ENCODE measurements at places on chromosomes 12 and 14.
A peak's percentile ranks its signal among the peaks of the same experiment; 100 is the strongest.

GRCh38 chr14:61479746-61480502 lies 158.5 kb downstream of the PRKCH start:
- DNase-seq, result no peak

GRCh38 chr12:124841558-124841945 lies 22.1 kb downstream of the SCARB1 start:
- no peak for DNase-seq

GRCh38 chr12:101050631-101051030 lies 159.4 kb downstream of the SLC5A8 start:
- DNase-seq, result no peak

DNA sequence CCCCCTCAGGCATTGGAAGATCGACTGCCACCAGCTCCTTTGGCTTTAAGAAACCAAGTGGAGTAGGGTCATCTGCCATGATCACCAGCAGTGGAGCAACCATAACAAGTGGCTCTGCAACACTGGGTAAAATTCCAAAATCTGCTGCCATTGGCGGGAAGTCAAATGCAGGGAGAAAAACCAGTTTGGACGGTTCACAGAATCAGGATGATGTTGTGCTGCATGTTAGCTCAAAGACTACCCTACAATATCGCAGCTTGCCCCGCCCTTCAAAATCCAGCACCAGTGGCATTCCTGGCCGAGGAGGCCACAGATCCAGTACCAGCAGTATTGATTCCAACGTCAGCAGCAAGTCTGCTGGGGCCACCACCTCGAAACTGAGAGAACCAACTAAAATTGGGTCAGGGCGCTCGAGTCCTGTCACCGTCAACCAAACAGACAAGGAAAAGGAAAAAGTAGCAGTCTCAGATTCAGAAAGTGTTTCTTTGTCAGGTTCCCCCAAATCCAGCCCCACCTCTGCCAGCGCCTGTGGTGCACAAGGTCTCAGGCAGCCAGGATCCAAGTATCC lies 288.7 kb downstream of the NAV3 start:
- no peak for DNase-seq

DNA sequence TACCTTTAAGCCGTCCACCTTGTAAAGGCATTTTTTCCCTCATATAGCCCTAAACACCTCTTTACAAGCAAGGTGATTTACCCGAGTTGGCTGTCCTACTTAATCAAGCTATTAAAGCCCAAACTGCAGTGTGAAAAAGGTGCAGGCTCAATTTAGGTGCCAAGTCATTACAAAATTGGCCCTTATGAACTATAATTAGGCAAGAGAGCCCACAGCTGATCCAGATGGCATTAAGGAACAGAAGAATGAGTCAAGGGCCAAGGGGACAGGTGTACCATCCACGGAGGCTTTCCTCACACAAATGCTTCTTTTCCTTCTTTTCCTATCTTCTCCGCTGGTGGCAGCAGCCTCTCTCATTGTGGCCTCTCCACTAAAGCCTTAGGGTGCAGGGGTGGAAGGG lies 90.5 kb downstream of the TTC8 start:
- DNase-seq, result no peak

- DNase-seq, result no peak
Measured at GRCh38 chr12:108643941-108644810, 10.5 kb upstream of the SELPLG start.

GRCh38 chr12:16636435-16637055 lies 30.6 kb upstream of the LMO3 start:
- no peak for DNase-seq

- DNase-seq, result no peak
Measured at GRCh38 chr14:32622742-32623141, 293.6 kb downstream of the AKAP6 start.

DNA sequence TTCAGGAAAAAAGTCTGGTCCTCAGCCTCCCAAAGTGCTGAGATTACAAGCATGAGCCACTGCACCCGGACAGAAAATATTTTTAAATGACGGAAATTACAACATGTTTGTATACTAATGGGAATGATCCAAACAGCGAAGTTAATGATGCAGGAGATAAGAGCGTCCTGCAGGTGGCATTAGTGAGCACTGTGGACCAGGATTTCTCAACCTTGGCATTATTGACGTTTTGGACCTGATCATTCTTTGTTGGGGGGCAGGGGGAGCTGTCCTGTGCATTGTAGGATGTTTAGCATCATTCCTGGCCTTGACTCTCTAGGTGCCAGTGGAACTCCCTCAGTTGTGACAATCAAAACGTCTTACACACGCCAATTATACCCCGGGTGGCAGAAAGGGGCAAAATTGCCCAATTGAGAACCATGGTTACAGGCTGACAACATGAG lies 34.1 kb downstream of the SCFD1 start:
- peak; percentile 3 for DNase-seq

DNA sequence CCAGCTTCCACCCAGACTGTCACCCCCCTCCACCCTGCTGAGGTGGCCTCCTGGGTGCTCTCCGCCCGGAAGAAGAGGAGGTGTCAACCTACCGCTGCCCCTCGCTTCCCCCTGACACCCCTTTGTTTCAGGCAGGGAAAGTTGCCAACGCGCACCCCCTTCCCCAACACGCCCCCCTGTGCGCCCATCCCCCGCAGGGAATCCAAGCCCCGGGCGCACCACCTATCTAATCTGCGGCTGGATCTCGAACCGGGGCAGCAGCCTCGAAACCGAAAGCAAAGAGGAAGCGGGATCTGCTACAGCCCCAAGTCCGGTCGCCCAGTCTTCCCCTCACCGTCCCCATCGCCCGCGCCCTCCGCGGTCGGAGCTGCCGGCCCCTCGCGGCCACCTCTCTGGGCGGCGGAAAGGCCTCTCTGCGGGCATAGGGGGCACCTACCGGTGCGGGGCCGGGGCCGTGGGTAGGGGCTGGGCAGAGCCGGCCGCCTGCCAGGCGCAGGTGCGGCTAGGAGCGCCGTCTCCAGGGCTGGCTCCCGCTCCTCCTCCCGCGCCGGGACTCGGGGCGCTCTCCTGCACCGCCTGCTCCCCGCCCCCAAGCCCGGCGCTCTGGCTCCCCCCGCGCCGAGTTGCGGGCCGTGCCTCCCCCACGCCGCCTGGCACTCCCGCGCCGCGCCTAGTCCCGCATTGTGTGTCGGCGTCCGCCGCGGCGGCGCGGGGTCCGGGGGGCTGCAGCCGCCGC lies 18.3 kb upstream of the PLEKHH1 start:
- DNase-seq, result peak; percentile 11

DNA sequence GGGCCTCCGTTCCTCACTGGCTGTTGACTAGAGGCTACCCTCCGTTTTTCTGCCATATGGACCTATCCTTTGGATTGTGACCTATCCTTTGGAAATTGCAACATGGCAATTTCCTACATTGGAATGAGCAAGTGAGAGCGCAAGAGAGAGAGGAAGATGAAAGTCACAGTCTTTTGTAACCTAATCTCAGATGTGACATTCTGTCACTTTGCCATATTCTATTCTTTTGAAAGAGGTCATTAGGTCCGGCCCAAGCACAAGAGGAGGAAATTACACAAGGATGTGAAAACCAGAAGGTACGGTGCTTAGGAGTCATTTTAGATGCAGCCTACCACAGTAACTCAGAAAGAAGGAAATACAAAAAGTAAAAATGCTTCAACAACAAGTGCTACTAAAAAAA lies 47.3 kb upstream of the SRP54 start:
- DNase-seq, result no peak

DNA sequence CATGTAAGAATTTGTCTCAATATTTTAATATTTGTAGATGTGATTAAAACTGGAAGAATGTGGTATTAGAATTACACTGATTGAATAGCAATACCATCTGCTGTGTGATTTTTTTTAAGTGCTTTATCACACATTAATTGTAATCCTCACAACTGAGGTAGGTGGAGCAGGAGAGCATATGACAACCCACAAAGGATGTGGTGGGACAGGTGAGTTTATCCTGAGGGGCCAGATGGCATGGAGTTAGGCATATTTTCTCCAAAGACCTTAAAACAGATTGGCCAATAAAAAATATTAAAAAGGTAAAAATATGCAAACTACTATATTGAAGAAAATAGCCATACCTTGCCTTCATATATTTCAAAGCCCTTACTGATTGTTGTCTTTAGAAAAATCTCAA lies 7.8 kb downstream of the LRRC10 start:
- no peak for DNase-seq

DNA sequence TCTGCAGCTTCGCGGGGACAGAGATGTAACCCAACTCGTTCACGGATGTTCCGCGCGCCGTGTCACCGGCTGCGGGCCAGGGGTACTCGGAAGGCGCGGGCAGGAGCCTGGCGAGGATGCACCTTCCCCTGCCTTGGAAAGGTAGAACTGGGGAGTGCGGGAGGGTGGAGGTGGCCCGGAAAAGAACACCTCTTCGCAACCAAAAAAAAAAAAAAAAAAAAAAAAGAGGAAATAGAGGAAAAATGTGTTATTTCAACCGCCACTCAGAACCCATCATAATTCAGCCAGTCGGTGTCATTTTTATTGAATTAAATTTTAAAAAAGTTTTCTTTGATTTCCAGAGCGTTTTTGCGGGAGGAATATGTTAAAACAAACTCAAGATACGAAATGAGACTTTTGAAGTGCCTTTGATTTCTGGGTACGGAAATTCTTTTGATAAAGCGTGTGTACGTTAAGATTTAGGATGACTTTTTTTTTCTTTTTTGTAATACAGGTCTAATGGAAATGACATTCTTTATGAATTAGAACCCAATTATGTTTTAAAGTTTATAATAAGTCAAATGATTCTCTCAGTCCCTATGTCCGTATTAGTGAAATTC lies 8.9 kb downstream of the CDKN1B start:
- DNase-seq, result no peak

- no peak for DNase-seq
Measured at GRCh38 chr12:123671876-123672275, 963 bp downstream of the TCTN2 start.

GRCh38 chr14:94823556-94824341 lies 53.8 kb upstream of the GSC start:
- no peak for DNase-seq

DNA sequence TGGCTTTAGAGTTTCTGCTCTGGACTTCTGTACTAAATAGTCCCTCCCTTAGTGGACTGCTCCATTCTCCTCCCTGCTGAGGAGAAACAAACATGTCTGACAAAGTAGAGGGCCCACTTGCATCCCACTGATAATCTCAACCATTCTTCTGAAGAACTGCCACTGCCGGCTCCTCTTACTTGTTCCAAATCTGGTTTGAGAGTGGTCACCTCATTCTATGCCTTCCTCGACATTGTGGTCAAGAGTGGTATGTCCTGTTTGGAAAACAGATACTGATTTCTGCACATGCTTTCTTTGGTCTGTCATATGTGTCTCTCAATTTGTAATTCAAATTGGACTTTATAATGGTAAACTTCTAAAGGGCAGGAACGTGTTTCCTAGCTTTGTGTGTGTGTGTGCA lies 36.3 kb upstream of the PLEKHA5 start:
- DNase-seq, result no peak

DNA sequence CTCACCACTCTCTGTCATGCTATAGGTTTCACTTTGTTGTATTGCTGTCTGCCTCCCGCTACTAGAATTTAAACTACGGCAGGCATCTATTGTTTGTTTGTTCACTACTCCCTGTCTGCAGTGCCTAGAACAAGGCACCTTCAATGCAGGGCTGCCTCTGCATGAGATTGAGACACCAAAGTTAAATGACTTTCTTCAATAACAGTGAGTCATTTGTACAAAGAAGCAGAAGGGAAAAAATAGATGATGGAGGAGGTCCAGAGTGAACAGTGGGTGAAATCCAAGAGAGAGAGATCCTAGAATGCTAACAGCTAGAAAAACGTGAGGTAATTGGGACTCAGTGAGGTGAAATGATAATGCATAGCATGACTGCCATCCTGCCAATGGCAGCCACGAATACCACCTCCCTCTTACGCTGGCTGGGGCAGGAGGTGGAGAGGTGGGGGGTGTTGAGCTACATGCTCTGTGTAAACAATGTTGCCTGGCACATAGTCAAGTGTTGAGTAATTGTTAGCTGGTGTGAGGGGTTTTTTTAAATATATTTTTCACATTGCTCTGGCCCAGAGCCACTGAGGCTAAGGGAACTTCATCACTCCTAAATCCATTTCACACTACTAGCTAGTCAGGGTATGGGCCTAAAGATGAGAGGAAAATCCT lies 367.6 kb downstream of the RPS29 start:
- DNase-seq, result no peak

DNA sequence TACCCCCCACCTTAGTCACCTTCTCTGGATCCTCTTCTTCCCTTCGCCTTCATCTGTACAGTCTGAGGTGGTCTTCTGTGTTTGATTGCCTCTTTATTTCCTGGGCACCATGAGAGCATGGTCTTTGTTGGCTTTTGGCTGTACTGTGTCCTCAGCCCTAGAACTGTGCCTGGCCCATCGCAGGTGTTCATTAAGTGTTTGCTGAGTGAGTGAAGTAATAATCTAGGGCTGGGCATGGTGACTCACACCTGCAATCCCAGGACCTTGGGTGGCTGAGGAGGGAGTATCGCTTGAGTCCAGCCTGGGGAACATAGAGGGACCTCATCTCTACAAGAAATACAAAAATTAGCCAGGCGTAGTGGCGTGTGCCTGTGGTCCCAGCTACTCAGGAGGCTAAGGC lies 13.9 kb downstream of the ALDH2 start:
- no peak for DNase-seq

GRCh38 chr12:51390457-51390856 lies 749 bp downstream of the GALNT6 start:
- DNase-seq, result no peak

DNA sequence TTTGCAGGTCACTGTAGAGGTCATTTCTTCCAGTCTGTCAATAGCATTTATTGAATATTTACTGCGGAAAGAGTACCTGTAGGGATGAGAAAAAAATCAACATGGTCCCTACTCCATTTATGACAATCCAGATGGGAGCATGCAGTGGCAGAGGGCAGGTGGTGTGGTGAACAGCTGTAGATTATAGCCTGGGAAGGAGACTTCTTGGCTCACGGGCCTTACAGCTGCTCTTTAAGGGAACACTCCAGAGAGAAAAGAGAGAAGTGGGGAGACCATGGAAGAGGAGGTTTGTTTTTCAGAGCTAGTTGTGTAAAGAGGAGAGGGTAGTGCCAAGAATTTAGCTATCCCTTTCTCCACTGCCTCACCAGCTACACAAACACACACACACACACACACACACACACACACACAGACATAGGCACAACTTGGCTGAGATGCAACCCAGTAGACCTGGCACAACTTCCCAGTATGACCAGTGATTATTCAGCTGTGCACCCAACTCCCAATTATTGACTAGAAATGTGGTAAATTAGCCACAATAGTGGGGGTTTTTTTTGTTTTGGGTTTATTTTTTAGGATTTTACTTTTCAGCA lies 41.0 kb downstream of the GPHB5 start:
- no peak for DNase-seq
